Activated naive CD8-positive, alpha-beta T cell treated with anti-CD3 and anti-CD28 coated beads, Interleukin-2, amount 10 ng/mL, durations not matched to agents 7 days and 5 days (primary cell): ENCODE measurements at places on chromosomes 11 and 22. TPM values are rescaled to one million over a fixed set of nuclear protein-coding genes. Genes with fewer than 3 reads are reported as not detected.

- no peak for DNase-seq
Measured at GRCh38 chr11:34343153-34343552, 14.7 kb downstream of the ABTB2 start.

- no peak for DNase-seq
Measured at GRCh38 chr22:31897842-31898805, 46.2 kb upstream of the YWHAH start.

DNA sequence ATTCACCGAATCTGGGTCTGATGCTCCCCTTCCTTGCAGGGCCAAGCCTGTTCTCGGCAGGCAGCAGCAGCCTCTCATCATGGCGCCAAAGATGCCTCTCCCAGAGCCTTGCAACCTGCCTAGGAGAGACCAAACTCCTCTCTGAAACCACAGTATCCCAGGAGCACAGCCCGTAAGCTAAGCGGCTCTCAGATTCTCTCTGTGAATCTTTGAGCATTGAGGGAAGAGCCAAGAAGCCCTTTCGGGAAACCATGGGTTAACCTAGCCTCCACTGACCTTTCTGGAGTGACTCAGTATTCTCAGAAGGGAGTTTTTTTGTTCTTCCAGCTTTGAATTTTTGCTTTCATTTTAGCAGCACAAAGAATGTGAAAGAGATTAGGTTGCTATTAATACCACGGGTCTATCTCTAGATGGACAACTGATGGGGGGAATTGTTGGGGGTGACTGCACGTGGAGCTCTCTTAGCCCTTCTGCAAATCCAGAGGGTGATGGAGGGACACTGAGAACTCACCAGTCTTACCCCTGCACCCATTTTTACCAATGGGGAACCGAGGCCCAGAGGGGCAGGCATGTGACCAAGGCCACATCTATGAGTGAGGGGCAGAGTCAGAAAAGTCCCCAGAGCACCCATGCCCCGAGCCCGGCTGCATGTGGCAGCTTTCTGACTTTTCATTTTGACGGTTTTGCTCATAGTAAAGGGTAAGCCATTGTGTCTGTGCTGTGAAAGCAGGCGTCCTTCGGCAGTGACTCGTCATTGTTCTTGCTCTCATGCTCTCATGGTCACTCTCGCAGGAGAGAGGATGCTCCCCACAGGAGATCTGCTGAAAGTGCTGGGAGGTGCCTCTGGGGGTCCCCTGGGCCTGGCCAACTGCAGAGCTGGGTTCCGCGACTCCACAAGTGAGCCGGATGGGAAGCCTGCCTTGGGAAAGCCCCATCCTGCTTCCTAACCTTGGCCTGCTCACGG, 36.0 kb downstream of the IRAG1 start:
- no peak for DNase-seq

DNA sequence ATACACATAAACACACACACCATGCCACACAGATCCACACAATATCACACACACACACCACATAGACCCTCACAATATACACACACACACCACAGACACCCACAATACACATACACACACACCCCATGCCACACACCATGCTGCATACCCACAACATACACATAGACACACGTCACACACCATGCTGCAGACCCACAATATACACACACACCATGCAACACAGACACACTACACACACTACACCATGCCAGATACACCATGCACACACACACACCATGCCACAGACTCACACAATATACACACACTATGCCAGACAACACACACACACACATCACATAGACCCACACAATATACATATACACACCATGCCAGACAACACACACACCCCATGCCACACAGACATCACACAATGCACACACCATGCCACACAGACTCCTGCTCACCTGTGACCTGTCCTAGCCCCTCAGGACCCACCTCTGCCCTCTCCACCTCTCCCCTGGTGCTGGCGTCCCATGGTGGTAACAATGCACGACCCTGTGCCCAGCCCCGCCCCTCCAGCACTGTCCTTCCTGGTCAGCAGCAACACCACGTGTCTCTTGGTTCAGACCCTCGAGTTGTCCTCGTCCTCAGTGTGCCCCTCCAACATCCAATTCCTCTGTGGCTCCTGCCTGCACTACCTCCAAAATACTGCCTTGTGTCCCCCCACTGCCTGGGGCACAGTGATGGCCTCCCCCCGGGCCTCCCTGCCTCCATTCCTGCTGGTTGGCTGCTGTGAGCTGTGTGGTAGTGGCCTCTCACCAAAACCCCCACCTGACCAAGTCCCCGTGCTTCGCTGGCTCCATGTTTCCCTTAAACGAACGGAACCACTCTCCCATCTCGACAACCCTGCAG, 23.7 kb upstream of the RFPL3 start:
- no peak for DNase-seq

DNA sequence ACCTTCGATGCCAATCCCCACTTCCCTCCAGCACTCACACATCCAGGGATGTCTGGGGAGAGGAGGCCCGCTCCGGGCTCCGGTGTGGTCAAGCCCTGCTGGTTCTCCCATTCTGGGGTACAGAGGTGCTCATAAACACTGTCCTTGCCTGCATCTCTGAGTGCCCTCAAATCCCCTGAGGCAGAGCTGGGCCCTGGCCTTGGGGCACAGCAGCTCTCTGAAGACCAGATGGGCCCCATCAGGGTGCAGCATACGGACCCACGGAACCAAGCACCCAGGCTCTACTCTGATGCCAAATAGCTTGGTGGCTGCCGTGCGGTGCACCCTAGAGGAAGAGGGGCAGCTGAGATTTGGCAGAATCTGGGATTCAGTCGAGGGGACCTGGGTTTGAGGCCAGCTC, 35.7 kb upstream of the NNMT start:
- no peak for DNase-seq

GRCh38 chr11:41784513-41785335, 325.3 kb upstream of the LRRC4C start:
- no peak for DNase-seq

GRCh38 chr11:122068837-122069236, 47.2 kb downstream of the BLID start:
- DNase-seq: no peak

DNA sequence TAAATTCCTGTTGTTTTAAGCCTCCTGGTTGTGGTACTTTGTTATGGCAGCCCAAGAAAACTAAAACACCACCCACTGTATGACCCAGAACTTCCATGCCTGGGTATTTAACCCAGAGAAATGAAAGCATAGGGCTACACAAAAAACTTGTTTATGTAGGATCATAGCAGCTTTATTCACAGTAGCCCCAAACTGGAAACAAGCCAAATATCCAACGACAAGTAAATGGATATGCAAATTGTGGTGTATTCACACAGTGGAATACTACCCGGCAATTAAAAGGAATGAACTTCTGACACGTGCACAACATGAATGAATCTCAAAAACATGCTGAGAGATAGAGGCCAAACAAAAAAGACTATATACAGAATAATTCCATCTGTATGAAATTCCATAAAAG, 62.2 kb upstream of the NAV2 start:
- DNase-seq: no peak

DNA sequence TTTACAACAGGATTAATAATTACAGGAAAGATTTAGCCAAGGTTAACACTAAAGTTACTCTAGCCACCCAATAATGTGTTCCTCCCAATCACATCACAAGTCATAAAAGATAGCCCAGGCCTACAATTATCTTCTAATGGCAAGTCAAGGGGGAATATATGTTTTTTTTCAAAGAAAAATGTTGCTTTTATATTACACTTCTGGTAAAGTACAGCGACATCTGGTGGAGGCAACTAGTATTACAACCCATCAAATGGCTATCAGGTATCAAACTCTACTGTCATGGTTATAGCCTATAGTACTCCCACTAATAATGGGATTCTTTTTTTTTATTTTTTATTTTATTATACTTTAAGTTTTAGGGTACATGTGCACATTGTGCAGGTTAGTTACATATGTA, 71.8 kb downstream of the XRRA1 start:
- DNase-seq: no peak

Gene ENTHD1
- 0.11 TPM for total RNA-seq

Gene SAA4
- total RNA-seq: not detected

Gene INS
- total RNA-seq: not detected

Gene BEST1
- total RNA-seq: 0.30 TPM

Gene OR4A16
- not detected for total RNA-seq

Gene CBLIF
- total RNA-seq: not detected

Gene CALCA
- total RNA-seq: not detected

Gene CASP1
- total RNA-seq: 98.6 TPM

Gene ART1
- not detected for total RNA-seq
